ENCODE measurements at places on chromosomes 6 and 20.

- no peak for DNase-seq
Observed at GRCh38 chr6:145689529-145689928, 45.8 kb downstream of the EPM2A start.

- no peak for DNase-seq
Observed at GRCh38 chr6:162679681-162680080, 47.9 kb downstream of the PRKN start.

GRCh38 chr6:126040826-126041225, 54.5 kb downstream of the TRMT11 start:
- no peak for DNase-seq

DNA sequence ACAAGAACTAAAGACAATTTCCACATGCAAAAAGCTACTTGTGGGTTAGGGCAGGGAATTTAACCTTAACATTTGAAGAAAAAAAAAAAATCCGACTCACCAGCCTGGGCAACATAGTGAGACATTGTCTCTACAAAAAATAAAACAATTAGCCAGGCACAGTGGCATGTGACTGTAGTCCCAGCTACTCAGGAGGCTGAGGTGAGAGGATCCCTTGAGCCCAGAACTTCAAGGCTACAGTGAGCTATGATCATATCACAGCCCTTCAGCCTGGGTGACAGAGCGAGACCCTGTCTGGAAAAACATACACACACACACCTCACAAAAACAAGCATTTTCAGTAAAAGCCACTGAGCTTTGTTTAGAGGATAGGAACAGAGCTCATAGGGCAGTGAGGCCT, 56.2 kb downstream of the ARHGAP18 start:
- DNase-seq: no peak

GRCh38 chr6:100346203-100346602, 118.5 kb downstream of the SIM1 start:
- DNase-seq: no peak

DNA sequence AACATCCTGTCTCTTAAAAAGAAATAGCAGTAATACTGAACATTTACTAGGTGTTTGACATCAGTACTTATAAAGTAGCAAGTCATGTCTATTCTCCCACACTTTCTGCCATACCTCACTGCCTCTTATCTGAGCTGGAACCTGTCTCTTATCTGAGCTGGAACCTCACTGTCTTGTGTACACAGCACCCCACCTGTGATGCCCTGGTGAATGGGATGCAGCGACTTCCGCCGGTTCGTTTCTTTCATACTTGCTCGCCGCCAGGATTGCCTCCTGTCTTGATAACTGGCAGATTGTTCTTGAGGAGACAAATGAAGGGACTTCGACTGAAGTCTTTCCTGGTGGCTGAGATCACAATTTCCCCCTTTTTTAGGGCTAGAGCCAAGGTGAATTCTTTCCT, 2.9 kb downstream of the DSN1 start:
- no peak for DNase-seq

DNA sequence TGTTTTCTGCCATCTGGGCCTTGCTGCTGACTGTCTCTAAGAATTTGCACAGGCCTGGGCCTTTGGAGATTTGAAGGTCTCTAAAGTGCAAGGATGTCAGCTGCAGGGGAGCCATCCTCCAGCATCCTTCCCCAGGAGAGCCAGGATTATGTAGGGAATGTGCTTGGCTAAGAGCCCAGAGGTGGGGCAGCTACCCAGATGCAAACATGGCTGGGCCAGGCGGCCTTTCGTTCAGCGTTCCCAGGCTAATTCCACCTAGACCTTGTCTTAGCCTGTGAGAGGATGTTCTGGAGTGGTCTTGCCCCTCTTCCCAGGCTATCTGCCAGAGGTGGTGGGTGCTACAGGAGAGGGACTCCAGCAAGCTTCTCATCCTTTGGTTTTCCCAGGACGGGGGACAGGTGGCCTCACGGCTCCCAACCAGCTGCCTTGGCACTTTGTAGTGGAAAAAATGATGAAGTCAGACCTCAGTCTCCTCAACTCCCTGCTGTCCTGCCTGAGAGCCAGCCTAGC, 7.7 kb upstream of the PTGIS start:
- DNase-seq: no peak

- DNase-seq: peak; percentile 44
Observed at GRCh38 chr6:160439751-160440150, 91.6 kb downstream of the SLC22A3 start.

- no peak for DNase-seq
Observed at GRCh38 chr6:73177221-73177944, 47.9 kb downstream of the KHDC1L start.

DNA sequence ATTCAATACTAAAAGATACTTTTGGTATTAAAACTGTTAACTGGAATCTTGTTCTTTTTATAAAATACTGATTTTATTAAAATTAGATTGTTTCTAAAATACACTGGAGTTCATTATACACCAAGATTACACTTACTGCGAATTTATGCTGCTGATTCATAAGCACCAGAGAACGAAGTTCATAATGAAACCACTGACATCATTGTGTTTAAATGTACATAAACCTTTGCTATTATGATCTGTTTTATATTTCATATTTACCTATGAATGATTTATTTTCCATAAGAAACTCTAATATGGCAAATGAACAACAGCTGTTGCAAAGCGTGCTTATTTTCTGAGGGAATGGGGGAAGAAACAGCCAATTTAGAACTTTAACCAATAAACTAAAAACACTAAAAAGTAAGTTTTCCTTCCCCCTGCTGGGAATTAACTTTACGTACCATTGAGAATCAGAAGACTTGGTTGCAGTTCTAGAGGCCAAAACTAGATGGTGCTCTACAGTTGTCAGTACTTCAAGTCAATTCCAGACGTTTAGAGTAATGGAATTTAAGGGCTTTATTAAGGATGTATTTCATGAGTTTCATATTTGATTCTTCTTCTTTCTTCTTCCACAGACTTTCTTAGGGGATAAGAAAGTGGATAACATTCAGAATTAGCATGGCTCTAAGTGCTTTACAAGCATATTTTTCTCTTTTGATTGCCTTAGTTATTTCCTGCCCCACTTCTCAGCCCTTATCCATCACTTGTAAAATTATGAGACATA, 30.8 kb upstream of the COL19A1 start:
- DNase-seq: peak; percentile 72

GRCh38 chr6:110810896-110811586, 4.2 kb downstream of the CDK19 start:
- DNase-seq: no peak

- DNase-seq: no peak
Observed at GRCh38 chr6:11654876-11655275, 117.3 kb downstream of the TMEM170B start.
